SJCRH30 (cell line): ENCODE measurements at places on chromosomes 12 and 14.

- DNase-seq: no peak
- no peaks in the 10 kb centered on the region for H3K4me1 ChIP-seq
Measured at GRCh38 chr14:37443461-37443860, 151.6 kb downstream of the FOXA1 start.

GRCh38 chr12:43325786-43326185 lies 226.2 kb downstream of the ADAMTS20 start:
- no peaks in the 10 kb centered on the region for H3K4me1 ChIP-seq
- H3K36me3 ChIP-seq: no peaks in the 10 kb centered on the region
- H3K27ac ChIP-seq: no peak overlapping the region
- H3K27me3 ChIP-seq: no peaks in the 10 kb centered on the region
- no peak overlapping the region for H3K4me3 ChIP-seq

- H3K4me3 ChIP-seq: no peak overlapping the region
- DNase-seq: no peak
- no peaks in the 10 kb centered on the region for H3K36me3 ChIP-seq
- no peak overlapping the region for H3K27ac ChIP-seq
- H3K27me3 ChIP-seq: no peaks in the 10 kb centered on the region
Measured at GRCh38 chr14:35287431-35288013, 4.7 kb upstream of the PSMA6 start.

DNA sequence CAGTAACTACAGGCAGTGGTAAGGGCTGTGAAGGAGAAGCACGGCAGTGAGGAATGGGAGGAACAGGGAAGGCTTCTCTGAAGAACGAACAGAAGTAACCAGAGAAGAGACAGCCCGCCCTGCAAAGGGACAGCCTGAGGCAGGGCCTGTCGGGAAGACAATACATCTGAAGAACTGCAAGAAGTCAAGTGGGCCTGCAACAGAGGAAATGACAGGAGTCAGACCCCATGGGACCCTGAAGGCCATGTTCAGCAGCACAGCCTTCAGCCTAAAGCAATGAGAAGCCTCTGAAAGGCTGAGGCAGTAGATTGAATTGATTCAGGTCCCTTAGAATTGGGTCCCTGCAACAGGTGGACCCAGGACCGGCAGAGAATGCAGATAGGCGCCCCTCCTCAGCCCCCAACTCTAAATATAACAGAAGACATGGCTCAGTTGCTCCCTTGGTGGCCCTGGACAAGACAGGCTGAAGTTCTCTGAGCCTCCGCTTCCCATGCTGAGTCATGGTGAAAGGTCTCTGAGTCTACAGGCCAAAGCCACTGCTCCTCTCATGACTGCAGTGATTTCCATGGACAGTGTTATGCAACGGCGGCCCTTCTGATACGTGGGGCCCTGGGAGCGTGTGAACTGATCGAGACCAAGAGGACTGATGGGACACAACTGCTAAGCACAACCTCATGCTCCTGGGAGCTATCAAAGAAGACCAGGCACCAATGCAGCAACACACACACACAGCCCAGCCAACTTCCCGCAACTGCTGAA lies 10.8 kb upstream of the ACTR6 start:
- H3K27ac ChIP-seq: no peak overlapping the region
- no peaks in the 10 kb centered on the region for H3K27me3 ChIP-seq
- DNase-seq: no peak

GRCh38 chr14:93959239-93960107 lies 16.9 kb downstream of the ASB2 start:
- DNase-seq: peak; percentile 86
- H3K4me3 ChIP-seq: no peak overlapping the region
- peaks cover 58% of the 10 kb centered on the region for H3K4me1 ChIP-seq
- no peak overlapping the region for H3K27ac ChIP-seq
